AG04449 (cell line): ENCODE measurements at places on chromosomes 7 and 10.

DNA sequence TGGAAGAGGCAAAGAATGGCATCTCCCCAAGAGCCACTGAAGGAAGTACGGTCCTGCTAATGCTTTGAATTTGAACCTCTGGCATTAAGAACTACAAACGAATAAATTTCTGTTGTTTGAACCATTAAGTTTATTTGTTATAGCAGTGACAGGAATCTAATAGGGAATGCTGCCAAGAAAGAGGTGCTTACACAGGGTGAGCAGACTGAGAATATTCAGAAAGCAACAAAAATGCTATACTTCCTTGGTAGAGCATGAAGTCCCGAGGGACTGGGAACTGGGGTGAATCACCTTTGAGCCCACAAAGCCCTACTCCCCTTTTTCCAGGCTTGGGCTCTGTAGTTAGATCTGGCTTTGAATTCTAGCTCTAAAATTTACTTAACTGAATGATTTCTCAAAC is 45.0 kb downstream of the PANK1 start:
- no peak for DNase-seq

GRCh38 chr7:518630-519483 is 789 bp downstream of the PDGFA start:
- no peak for DNase-seq

DNA sequence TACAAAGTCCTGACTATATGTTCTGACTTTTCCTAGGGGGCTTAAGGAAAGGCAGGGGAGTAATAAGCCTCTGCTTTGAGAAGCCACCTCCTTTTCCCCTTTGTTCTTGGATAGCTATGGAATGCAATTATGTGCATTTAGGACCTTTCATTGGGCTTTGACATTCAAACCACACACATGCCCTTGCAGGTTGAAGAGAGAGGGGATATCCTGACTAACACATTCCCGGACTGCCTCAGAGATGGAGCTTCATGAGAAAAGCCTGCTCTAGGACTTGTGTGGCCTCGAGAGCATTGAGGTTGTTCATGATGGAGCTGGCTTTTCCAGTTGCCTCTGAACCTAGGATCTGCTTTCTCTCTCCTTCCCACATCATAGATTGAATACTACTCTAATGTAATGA is 694.5 kb downstream of the LRMDA start:
- no peak for DNase-seq

GRCh38 chr10:504121-504611 is 185.3 kb downstream of the DIP2C start:
- DNase-seq: no peak

DNA sequence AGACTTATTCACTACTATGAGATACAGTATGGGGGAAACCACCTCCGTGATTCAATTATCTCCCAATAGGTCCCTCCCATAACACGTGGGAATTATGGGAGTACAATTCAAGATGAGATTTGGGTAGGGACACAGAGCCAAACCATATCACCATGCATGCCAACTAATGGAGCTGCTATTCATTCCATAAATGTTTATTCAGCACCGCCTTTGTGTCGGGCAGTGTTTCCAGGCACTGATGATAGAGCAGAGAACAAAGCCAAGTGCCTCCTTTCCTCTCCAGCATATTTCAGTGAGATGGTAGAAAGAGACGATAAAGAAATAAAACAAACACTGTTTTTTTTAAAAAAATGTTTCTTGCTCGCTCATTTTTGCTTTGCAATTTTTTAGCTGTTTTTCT is 295.9 kb upstream of the FOXK1 start:
- DNase-seq: no peak

DNA sequence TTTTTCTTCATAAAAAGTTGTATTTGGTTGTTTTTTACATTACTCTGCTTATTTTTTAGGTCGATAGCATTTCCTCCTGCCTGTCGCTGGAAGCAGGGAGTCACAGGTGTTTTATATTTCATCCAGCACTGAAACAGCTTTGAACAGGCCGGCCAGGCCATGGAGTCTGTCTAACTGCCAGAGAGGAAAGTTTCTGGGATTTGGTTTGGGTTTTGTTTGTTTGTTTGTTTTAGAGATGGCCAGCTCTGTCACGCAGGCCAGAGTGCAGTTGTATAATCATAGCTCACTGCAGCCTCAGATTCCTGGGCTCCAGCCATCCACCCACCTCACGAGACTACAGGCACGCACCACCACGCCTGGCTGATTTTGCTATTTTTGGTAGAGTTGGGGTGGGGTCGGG is 23.4 kb downstream of the PROSER2 start:
- DNase-seq: no peak
